ENCODE measurements at places on chromosomes 3 and 15. TPM values are rescaled to one million over a fixed set of nuclear protein-coding genes. Genes with fewer than 3 reads are reported as not detected.

Gene GOLGA6L24
- not detected for total RNA-seq

Gene BUB1B
- total RNA-seq, result 20.2 TPM

Gene PDZRN3
- 0.13 TPM for total RNA-seq

Gene P2RY14
- not detected for total RNA-seq

Gene DAZL
- not detected for total RNA-seq

Gene SLC51B
- not detected for total RNA-seq

GRCh38 chr15:47813748-47814384 is 96.6 kb downstream of the SEMA6D start:
- no peak for DNase-seq

DNA sequence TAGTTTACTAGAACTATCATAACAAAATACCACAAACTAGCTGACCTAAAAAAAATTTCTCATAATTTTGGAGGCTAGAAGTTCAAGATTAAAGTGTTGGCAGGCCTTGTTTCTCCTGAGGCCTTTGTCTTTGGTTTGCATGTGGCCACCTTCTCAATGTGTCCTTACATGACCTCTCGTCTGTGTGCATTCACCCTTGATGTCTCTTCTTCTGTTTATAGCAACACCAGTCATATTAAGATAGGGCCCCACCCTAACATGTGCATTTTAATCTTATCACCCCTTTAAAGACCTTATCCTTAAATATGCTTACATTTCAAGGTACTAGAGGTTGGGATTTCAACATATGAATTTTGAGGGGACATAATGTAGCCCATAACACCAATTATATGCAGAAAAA is 177.0 kb downstream of the ZBBX start:
- DNase-seq, result no peak

DNA sequence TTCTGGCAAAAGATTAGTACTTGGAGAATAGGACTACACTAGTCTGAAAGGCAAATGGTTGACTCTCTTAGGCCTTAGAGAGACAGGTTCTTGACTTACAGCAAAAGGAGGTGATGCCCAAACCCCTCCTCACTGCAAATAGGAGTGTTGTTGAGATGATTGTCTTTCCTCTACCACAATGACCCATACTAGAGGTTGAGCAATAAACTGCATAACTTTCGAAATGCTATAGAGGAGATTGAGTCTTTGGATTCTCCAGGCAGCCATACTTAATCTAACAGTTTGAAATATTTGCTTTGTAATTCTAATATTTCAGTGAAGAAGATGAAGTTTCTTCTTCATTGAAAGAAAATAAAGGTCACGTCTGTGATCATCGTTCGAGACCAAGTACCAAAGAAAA is 498.5 kb upstream of the GBE1 start:
- DNase-seq, result no peak

- DNase-seq, result no peak
Observed at GRCh38 chr15:85473455-85473854, 93.1 kb downstream of the AKAP13 start.

GRCh38 chr3:152656214-152656971 is 178.5 kb upstream of the P2RY1 start:
- DNase-seq, result no peak

GRCh38 chr3:195566797-195567196 is 16.9 kb downstream of the APOD start:
- DNase-seq, result no peak

DNA sequence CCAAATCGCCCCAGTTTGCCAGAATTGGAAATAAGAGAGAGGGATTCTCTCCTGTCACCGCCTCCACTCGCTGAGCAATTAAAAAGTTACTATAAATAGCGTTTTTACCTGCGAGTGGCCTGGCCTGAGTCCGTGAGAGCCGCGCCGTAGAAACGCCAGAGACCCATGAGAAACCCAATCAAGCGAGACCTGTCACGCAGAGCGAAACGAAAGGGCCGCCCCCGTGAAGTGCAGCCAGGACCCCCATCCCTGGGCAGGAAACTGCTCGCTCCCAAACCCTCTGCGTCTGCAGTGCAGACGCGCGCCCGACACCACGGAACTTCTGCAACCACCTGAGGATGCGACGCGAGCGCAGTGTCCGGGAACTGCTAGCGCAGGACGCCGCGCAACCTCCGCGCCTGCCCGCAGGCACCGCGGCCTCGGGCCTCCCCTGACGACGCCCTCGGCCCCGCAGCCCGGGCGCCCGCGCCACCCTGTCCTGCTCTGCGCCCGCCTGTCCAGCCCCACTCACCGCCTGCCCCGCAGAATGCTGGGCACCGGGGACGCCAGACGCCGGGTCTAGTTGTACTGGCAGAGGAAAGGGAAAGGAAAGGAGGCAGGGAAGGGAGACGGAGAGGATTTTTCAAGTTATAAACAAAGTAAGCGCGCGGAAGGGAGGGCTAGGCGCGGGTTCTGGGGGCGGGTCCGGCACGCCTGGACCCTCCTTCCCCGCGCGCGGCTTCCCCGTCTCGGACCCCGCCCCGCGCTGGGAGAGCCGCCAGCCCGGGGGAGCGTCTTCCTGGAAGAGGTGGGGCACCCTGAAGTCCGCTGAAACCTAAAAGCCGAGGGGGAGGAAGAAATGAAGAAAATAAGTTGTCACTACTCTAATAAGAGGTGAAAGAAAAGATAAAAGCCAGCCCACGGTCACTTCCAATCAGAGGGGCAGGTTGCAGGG is at the start of gene PLSCR4:
Gene PLSCR4 (minus strand): TSS at position 657 of the 934 bp plus-strand sequence. CDS start 29,034 bp downstream, outside the sequence.
- peak; percentile 72 for DNase-seq

- DNase-seq, result no peak
Observed at GRCh38 chr3:174907628-174908407, 48.7 kb downstream of the NAALADL2 start.

DNA sequence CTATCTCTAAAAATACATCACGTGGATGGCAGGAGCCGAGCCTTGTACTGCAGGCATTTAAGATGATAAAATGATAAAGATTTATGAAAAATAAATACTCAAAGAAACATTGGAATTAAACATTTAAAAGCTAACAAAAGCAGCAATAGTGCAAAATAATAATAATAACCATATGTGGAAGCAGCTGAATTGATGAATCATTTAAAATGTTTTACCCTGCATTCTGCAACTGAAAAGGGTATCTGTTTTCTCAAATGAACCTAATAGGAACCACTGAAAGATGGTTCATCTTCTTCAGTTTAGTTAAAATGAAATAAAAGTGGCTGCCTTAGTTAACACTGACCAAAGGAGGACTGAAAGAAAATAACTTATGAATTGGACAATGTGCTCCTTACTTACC is 436.1 kb downstream of the TUSC7 start:
- DNase-seq, result no peak

DNA sequence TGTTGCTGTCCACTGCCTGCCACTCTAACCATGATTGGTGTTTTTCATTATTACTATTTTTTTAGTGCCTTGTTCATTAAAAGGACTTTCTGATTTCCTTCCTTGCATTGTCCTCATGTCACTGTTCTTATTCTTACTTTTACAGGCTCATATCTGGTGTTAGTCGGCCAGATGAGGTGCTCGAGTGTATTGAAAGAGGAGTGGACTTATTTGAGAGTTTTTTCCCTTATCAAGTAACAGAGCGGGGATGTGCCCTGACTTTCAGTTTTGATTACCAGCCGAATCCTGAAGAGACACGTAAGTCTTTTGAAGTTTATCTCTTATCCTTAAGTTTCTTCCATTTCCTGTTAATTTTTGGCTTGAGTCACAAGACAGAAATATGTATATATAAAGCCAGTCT is 23.2 kb downstream of the QTRT2 start:
- DNase-seq, result peak; percentile 78
